ENCODE measurements at places on chromosomes 4 and X. TPM values are rescaled to one million over a fixed set of nuclear protein-coding genes. Genes with fewer than 3 reads are reported as not detected.

Gene ZXDB
- 12.5 TPM for polyA plus RNA-seq

Gene OPRPN
- polyA plus RNA-seq = not detected

Gene FAM200B
- polyA plus RNA-seq = 57.5 TPM

Gene FGG
- polyA plus RNA-seq = not detected

Gene CT45A1
- polyA plus RNA-seq = not detected

Gene CLDN22
- 1.6 TPM for polyA plus RNA-seq

Gene RAB41
- polyA plus RNA-seq = 2.2 TPM

Gene SMIM10
- 7.1 TPM for polyA plus RNA-seq

Gene BEX1
- polyA plus RNA-seq = 408 TPM
